Heart right ventricle (tissue), 16 donors: ENCODE measurements at places on chromosomes 16 and 17.

GRCh38 chr17:14205992-14206461, 30.6 kb downstream of the CDRT15 start:
- peak; percentile 72 for DNase-seq

GRCh38 chr16:89315791-89316581, 98.5 kb downstream of the ZNF778 start:
- peak; percentile 63 for DNase-seq

DNA sequence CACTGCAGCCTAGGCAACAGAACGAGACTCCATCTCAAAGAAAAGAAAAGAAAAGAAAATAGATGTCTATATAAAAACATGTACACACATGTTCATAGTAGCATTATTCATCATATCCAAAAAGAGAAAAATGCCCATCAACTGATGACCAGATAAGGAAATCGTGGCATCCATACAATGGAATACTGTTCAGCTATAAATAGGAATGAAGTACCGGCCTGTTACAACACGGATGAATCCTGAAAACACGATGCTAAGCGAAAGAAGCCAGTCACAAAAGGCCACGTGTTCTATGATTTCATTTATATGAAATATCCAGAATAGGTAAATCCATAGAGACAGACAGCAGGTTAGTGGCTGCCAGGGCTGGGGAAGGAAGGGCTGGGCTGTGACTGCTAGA, 65.8 kb downstream of the TBC1D16 start:
- no peak for DNase-seq

DNA sequence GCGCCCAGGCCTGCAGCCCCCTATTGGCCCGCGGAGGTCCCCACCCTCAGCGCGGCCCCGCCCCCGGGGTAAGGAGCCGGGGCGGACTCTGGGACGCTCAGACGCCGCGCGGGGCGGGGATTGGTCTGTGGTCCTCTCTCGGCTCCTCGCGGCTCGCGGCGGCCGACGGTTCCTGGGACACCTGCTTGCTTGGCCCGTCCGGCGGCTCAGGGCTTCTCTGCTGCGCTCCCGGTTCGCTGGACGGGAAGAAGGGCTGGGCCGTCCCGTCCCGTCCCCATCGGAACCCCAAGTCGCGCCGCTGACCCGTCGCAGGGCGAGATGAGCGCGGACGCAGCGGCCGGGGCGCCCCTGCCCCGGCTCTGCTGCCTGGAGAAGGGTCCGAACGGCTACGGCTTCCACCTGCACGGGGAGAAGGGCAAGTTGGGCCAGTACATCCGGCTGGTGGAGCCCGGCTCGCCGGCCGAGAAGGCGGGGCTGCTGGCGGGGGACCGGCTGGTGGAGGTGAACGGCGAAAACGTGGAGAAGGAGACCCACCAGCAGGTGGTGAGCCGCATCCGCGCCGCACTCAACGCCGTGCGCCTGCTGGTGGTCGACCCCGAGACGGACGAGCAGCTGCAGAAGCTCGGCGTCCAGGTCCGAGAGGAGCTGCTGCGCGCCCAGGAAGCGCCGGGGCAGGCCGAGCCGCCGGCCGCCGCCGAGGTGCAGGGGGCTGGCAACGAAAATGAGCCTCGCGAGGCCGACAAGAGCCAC, at the start of gene NHERF1:
TSS of gene NHERF1 (plus strand) at position 100 of the 750 bp plus-strand sequence. CDS start at position 319, 219 bp downstream.
- peak; percentile 96 for DNase-seq

- no peak for DNase-seq
Observed at GRCh38 chr17:78839762-78840529, 668 bp downstream of the USP36 start.

DNA sequence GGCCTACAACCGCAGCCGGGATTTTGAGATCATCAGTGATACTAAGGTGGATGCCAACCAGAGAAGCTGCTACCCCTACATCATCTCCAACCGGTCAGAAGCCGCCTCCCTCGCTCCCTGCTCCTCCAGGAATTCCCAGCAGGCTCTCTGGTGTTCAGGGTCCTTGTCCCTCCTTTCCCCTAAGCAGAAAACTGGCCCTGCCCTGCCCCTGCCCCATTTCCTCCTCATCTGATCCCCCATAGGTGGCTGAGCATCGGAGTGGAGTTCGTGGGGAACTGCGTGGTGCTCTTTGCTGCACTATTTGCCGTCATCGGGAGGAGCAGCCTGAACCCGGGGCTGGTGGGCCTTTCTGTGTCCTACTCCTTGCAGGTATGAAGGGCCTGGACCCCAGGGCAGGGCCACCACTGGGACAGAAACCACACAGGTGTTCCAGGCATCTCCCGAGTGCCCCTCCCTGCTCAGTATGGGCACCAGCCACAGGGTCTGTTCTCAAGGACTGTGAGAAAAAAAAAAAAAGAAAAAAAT, 29.8 kb downstream of the ANKRD40 start:
- DNase-seq: no peak

DNA sequence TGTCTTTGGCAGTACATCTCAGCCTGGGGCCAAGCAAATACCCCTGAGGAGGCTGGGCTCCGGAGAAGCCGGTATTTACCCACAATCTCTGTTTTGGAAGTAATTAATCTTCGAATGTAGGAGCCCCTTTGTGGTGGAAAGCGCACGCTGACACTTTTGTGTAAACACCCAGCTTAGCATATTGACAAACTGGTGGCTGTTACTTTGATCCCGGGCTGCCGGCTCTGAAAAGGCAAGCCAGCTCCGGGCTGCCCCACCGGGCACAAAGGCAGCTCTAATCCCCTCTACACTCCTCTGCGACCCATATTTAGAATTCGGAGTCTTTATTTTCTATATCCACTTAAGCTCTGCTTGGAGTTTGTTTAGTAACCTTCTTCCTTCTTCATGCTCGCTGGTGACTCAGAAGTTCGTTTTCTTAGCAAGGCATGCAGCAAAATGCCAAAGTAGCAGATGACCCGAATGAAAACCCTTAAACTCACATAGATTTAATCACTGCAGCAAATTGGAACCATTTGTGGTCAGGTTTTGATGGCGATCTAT, 144.0 kb upstream of the IRX3 start:
- no peak for DNase-seq

- DNase-seq: no peak
Observed at GRCh38 chr17:37490638-37491614, 1.2 kb downstream of the DUSP14 start.

GRCh38 chr17:73744411-73744810, 100.2 kb upstream of the SDK2 start:
- DNase-seq: no peak

GRCh38 chr16:6827267-6827666, 505.4 kb upstream of the RBFOX1 start:
- DNase-seq: no peak

- DNase-seq: no peak
Observed at GRCh38 chr17:74274709-74275340, 791 bp downstream of the DNAI2 start.

- no peak for DNase-seq
Observed at GRCh38 chr16:11687601-11688519, 19.6 kb downstream of the SNN start.

DNA sequence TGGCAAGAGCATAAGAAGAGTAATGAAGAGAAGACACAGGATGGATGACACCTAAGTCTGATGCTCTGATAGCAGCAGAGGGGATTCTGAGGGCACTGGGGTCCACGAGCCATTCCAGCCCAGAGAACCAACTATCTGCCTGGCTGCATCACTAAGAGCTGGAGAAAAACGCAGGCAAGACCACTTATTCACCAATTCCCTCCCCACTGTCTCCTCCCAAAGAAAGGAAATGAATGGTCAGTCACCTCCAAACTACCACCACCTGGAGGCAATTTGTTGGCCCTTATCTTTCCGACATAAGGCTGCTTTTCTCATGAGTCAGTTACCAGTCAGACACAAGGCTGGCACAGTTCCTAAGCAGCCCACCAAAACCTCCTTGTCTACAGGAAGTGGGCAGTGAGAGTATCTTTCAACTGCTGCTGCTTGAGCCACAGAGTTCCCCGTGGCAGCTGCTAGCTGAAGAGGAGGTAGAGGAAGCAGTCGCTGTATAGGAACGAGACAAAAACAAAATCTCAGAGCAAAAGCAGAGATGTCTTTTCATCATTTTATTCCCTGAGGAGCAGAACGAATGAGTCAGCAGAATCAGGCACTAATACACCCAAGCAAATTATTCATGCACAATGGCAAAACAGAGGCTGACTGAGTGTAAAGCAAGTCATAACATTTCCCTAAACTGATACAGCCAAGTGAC, 111.1 kb downstream of the SMG6 start:
- DNase-seq: no peak

- DNase-seq: peak; percentile 23
Observed at GRCh38 chr16:24036614-24037013, 200.8 kb downstream of the PRKCB start.

GRCh38 chr16:25370541-25370940, 112.9 kb upstream of the ZKSCAN2 start:
- DNase-seq: no peak

DNA sequence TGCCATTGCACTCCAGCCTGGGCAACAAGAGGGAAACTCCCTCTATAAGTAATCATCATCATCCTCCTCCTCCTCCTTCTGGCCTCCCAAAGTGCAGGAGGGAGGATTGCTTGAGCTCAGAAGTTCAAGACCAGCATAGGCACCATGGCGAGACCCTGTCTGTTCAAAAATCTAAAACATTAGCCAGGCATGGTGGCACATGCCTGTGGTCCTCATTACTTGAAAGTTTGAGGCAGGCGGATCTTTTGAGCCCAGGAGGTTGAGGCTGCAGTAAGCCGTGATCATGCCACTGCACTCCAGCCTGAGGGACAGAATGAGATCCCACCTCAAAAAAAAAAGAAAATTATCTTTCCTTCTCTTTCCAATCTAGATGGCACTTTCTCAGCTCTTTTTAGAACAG, 27.8 kb downstream of the PKD1L3 start:
- no peak for DNase-seq

GRCh38 chr16:77816293-77816692, 27.9 kb downstream of the VAT1L start:
- no peak for DNase-seq

DNA sequence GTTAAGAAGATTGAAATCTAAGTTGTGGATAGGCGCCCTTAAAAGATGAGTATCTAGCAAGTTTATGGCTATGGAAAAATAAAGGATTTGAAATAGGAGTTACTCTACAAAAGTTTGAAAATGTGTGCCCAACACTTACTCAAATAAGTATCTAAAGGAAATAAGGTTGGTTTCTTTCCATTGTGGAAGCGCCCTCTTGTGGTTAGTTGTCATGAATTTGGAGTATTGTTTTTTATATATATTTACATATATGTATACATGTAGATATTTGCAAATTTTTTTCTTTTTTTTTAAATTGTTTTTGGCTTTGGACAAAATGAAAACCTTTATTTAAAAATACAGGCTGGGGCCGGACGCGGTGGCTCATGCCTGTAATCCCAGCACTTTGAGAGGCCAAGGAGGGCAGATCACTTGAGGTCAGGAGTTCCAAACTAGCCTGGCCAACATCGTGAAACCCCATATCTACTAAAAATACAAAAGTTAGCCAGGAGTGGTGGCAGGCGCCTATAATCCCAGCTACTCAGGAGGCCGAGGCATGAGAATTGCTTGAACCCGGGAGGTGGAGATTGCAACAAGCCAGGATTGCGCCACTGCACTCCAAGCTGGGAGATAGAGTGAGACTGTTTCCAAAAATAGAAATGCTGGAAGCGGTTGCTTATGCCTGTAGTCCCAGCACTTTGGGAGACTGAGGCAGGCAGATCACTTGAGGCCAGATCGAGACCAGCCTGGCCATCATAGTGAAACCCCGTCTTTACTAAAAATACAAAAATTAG, 24.0 kb upstream of the VPS4A start:
- DNase-seq: peak; percentile 58

- DNase-seq: no peak
Observed at GRCh38 chr16:28504707-28505404, 1.8 kb downstream of the IL27 start.

- DNase-seq: no peak
Observed at GRCh38 chr16:85527767-85528297, 85.3 kb upstream of the GSE1 start.

DNA sequence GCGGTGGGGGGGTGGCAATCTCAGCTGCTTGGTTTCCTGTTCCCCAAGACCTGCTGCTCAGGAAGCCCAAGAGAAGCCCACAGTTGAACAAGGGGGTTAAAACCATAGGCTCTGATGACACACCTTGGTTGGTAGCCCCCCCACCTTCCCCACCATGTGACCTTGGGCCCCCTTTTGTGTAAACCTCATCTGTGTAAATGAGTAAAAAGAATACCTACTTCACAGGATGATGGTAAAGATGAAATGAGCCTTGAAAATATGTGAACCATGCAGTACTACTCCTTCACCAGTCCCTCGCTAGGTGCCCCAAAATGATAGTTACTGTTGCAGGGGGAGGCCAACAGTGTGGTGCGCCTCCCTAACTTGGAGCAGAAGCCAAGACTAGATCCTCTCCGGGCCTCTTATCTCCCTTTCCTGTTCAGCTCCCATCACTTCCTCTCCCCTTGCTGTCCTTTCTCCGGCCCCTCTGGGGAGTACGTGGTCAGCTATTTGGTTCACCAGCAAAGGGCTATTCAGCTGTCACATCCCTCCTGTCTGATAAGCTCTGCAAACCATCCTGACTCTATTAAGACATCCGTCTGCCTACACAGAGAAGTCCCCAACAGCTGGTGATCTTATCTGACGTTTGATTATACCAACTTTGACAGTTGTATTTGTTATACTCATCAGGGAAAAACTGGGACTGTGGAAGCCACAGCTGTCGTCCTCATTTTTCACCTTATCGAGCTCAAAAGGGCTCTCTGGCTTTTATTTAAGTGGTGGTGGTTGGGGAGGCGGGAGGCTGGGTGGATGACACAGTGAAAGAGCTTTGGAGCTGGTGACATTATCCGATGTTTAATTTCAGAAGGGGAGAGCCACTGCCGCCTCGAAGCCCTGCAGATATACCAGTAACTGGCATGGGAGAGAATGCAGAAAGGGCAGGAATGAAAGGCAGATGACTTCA, 19.9 kb downstream of the DCAKD start:
- no peak for DNase-seq

DNA sequence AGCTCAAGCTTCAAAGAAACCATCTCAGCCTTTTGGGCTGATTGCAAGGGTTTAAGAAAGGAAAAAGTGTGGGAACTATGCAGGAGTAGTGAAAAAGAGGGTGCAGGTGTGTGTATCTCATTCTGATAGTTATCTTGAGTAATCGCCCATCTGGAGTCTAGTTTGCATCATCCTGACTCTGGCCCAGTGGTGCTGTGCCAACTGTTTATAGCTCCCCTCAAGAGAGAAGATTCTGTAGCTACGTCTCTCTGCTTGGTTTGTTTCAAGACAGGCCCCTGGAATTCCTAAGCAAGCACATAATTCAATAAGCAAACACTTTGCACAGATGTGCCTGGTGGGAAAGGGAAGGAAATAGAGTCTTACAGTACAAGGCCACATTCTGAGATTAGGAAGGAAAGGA, 144.4 kb downstream of the HAPSTR1 start:
- DNase-seq: no peak
